Occipital lobe (tissue), 3 donors: ENCODE measurements at places on chromosomes 6 and 20. TPM values are rescaled to one million over a fixed set of nuclear protein-coding genes. Genes with fewer than 3 reads are reported as not detected.

PACRG gene
- total RNA-seq, result 6.7 TPM

ZNFX1 gene
- total RNA-seq, result 14.0 TPM

DNA sequence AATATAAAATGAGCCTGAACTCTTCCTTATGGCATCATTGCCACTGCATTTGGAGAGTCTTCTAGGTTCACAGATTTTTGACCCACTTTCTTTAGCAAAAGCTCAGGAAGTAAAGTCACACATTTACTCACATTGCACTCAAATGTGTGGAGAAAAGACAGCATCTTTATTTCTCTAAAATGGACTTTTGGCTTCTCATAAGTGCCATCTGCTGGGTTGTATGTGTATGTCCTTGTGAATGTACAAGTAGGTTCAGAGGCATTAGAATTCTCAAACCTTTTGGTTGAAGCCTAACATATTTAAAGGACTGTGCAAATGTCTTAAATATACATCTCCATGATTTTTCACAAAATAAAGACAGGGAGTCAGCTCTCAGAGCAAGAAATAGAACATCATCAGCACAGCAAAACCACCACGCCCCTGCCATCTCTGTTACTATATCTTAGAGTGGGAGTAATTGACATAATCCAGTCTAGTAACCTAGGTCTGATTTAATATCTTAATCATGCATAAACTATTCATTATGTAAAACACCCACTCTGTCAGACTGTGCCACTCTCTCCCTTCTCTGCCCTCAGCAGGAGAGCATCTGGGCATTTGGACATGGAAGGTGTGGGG, 42.2 kb upstream of the SPTLC3 start:
- DNase-seq, result no peak

NOX3 gene
- total RNA-seq, result not detected

DNA sequence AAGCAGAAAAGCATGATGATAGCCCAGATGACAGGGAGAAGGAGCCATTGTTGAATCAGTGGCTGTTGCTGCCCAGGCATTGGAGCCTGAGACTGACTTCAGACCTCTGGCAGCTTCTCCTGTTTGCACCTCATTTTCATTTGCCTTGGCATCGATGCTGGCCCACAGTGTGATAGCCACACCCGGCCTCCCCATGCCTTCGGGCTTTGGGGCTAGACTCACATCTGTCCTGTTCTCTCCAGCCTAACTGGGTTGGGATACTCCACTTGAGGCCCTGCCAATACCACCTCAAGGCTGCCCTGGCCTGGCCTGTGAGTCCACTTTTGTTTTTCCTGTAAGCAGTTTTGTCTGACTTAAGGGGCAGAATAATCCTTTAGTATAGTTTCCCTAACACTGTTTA, 140.4 kb downstream of the UST start:
- DNase-seq, result no peak

KHDRBS2 gene
- 66.8 TPM for total RNA-seq

SLC25A27 gene
- total RNA-seq, result 30.7 TPM
